ENCODE measurements at places on chromosomes 7 and 10. TPM values are rescaled to one million over a fixed set of nuclear protein-coding genes. Genes with fewer than 3 reads are reported as not detected.

Gene COL1A2
- 7,304 TPM for total RNA-seq

Gene DNAH11
- total RNA-seq: 1.2 TPM

Gene ANKRD30A
- total RNA-seq: not detected

Gene TBC1D12
- total RNA-seq: 12.4 TPM

Gene SLC39A12
- total RNA-seq: not detected

Gene MYL7
- total RNA-seq: not detected

Gene CYP26A1
- not detected for total RNA-seq

Gene ZC3HAV1L
- total RNA-seq: 20.2 TPM

Gene PRKAR2B
- 6.8 TPM for total RNA-seq

Gene OR9A2
- total RNA-seq: not detected

Gene FGFR2
- 9.2 TPM for total RNA-seq

Gene SPAM1
- not detected for total RNA-seq

Data from smooth muscle cell of the umbilical artery (primary cell).